Cerebellar cortex (tissue), 1 donor: ENCODE measurements at places on chromosomes 2 and 18.
A peak's percentile ranks its signal among the peaks of the same experiment; 100 is the strongest.

DNA sequence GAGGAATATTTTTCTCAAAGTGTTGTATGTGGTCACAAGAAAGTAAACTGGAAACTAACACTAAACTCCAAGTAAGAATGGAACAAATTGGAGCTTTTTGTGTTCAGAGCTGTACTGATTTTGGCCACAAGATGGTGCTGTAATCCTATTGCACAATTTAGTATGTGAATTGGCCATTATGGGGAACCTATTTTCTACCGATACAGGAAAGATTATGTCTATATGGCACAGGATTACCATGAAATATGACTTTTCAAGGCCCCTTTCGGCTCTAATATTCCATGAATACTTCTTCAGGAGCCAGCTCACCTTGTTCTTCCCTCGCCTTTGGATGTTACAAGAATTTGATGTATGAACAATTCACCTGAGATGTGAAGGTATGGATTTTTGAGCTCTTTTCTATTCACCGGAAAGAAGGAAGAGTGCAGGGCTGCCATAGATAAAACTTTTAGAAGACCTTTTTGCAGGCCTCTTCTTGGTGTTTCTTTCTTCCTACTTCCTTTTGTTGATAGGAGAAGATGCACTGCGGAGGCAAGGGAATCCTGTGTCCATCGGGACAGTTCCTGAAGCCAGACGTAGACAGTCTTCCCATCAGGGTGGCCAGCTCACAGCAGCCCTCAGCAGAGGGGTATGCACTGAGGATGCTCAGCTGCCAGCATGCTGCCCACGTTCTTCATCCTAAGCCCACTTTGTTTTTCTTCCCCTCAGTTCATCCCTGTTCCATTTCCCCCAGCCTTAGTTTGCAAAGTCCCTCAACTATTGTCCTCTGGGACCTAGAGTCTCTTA is 13.3 kb downstream of the MRPL44 start:
- peak; percentile 78 for DNase-seq

DNA sequence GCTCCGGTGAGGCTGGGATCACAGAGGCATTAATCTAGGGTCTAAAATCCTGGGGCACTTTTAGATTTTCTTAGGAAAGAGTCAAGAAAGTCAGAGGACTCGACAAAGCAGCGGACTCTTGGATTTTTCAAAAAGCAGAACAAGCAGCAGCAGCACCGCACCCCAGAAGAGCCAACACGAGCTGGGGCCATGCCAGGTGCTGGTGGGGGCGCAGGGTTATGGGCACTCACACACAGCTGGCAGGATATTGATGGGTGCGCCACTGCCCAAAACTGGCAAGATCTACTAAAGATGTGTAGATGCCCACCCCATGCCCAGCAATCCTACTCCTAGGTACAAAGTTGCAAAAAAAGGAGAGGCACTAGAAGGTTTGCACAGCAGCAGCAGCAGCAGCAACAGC is 33.9 kb upstream of the SEMA4C start:
- no peak for DNase-seq

GRCh38 chr2:86052265-86052664 is 53.4 kb downstream of the POLR1A start:
- DNase-seq = no peak

DNA sequence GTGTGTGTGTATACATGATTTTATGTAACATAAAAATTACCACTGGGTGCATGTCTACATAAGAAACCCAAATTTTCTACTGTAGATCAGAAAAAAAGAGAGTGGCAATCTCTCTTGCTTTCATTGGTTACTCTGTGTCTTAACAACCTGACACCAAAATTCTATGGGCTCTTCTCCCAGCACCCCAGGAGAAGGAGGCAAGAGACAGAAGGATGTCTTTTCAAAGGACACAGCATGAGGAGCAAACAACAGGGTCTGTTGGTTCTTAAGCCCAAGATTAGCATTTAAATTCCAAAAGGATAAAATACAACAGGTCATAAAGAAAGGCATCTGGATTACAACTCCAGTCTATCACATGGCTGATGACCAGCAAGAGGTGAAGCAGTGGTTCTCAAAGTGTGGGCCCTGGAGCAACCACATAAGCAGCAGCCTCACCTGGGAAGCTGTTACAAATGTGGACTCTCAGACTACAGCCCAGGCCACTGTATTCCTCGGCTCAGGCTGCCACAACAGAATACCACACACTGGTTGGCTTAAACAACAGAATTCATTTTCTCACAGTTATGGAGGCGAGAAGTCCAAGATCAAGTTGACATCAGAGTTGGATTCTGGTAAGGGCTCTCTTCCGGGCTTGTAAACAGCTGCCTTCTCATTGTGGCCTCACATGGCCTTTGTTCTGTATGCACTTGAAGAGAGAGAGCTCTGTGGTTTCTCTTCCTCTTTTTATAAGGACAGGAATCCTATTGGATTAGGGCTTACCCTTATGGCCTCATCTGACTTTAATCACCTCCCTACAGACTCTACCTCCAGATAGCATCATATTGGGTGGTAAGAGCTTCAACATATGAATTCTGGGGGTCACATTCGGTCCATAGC is 79.8 kb upstream of the RNF152 start:
- no peak for DNase-seq

- DNase-seq = no peak
These were observed 14.6 kb downstream of the SFT2D3 start for GRCh38 chr2:127715778-127716449.

GRCh38 chr18:21912339-21913239 is 172.0 kb downstream of the MIB1 start:
- DNase-seq = peak; percentile 3

- DNase-seq = no peak
These were observed 340.0 kb upstream of the MEX3C start for GRCh38 chr18:51537487-51537886.

GRCh38 chr2:212538305-212539071 is at the start of gene ERBB4:
Gene ERBB4 (minus strand): TSS chr2:212538802. CDS start chr2:212538530, 272 bp downstream.
- DNase-seq = no peak

DNA sequence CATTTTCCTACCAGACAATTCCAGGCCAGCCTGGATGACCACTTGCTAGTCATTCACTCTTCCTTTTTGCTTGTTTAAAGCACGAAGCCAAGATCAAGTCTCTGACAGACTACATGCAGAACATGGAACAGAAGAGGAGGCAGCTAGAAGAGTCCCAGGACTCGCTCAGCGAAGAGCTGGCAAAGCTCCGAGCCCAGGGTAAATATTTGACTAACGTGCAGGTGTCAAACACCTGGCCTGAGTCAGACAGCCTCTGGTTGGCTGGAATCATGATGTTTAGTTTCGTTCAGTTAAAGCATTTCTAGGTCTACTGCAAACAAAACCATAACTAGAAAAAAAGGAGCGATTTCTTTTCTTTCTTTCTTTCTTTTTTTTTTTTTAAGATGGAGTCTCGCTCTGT is 44.2 kb upstream of the LYPD6B start:
- DNase-seq = no peak

GRCh38 chr18:57122936-57123510 is 23.9 kb upstream of the BOD1L2 start:
- DNase-seq = no peak

- DNase-seq = no peak
These were observed 110.0 kb upstream of the ZEB2 start for GRCh38 chr2:144629935-144630334.

GRCh38 chr2:211709389-211709788 is 829.2 kb downstream of the ERBB4 start:
- no peak for DNase-seq

- no peak for DNase-seq
These were observed 13.8 kb downstream of the ZNF2 start for GRCh38 chr2:95179451-95179850.

DNA sequence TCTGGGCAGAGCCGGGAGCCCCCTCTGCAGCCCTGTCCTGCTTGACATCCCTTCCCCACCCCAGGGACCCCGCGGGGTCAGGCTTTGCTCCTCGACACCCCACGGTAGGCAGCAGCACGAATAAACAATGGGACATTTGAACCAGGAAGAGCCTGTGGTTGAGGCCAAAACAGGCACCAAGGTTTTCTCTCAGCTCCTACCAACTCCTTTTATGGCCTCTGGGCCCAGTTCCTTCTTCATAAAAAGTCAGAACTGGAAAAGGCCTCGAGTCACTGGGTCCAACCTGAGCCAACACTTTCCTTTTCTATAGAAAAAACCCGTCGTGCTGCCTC is 20.6 kb downstream of the TEX44 start:
- peak; percentile 62 for DNase-seq

DNA sequence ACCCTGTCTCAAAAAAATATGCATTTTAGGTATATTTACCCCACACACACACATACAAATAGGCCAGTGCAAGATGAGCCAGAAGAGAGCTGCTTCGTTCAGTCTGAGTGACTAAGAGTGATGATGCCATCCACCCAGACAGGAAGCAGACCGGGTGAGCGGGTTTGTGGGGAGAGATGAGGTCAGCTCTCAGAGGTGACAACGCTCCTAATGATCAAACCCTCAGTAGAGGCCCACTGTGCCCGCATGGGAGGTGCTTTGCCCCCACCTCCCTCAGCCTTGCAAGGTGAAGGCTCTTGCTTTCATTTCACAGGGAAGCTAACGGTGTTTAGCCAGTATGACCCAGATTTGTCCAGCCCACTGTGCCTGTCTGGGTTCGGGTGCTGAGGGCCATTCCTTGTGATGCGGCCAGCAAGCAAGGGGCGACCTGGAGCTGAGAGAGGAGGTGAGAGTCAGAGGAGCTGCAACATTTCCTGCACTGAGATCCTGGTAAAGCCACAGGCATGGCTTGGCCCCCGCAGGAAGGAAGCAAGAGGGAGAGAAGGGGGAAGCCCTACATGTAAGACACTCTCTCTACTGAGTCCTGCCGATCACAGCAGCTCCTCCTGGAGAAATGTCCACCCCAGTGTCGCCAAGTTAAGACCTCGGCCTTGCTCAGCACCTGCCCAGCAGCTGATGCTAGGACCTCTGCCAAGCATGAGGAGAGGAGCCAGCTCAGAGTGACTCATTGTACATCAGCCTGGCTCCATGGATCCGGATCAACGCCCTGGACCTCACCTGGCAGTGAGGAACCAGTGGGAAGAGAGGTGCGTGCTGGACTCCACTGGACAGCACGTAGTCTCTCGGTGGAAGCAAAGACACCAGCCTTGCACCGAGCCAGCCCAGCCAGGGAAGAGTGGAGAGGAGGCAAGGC is 37.0 kb downstream of the NIFK start:
- DNase-seq = no peak

DNA sequence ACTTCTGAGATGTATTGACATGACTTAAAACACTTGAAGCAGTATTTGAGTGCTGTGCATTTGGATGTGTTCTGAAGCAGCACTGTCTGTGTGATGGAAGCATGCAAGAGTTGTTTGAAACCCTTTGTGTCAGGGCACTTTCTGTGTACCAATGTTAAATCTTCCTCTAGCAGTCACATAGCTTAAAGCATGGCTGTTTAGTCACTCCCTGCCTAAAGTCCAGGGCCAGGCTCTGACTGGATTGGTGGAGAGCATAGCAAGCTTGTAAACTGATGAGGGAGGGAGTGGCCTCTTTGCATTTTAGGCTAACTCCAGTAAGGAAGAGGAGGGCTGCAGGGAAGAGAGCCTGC is 73.5 kb downstream of the MYO1B start:
- DNase-seq = no peak

DNA sequence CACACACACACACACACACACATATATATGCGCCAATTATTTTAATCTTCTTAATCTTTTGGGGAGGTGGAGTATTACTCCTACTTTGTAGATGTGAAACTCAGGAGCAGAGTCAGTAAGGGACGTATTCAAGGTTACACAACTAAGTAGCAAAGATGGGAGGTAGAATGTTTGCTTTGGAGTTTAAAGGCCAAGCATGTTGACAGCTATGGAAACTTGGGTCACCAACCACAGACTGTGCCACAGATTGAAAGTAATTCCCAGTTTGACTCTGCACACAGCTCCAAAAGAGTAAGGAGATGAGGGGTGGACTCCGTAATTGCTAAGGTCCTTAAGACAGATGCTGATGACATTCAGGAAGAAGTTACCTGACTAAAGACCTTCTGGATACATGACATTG is 124.8 kb upstream of the ITGB6 start:
- no peak for DNase-seq

GRCh38 chr2:170891893-170892292 is 37.2 kb upstream of the GORASP2 start:
- DNase-seq = no peak

DNA sequence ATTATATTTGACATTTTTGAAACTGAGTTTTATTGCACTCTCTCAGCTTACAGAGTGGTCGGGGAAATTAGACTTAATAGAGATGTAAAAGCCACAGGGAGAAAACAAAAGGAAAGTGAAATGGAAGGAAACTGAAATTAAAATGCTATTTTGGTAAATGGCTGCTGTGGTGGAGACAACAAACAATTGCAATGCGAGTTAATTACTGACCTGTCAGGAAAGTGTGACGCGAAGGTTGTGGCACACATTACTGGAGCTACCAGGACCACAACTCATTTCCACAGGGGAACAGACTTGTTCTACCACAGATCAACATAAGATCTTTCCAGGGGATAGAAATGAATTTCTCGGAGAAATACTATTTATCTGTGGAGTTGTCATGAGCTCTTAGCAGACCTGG is 19.5 kb downstream of the ARHGAP15 start:
- no peak for DNase-seq

DNA sequence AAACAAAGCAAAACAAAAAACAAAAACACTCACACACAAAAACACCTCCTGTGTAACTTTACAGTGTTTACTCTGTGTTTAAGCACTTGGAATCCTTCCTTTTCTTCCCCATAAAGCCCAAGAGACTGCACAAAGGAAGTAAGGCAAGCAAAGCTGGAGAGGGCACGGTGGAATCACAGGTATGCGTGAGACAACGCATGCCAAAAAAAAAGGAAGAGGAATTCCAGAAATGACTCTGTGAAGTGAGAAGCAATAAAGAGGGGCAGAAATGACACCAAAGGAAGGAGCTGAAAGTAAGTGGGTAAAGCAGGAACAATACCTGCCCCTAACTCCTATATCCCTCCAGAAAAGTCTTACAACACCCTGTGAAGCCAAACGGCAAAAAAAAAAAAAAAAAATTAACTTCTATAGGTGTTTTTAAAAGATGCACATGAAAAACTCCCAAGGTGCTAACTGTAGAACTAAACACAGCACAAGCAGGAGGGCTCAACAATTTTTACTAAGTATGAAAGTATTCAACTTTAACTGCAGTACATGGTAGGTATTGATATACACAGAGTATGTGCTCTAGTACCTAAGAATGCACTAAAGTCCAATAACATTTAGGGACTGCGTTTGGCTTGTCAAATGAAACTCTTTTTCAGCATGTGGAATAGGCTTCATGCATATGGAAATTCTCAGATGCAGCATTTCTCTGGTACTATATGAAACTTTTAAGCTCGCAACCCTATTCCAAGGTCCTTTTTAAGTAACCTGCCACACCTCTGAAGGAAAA is 9.1 kb downstream of the RND3 start:
- DNase-seq = no peak

- DNase-seq = no peak
These were observed 8.6 kb upstream of the INPP5D start for GRCh38 chr2:233051241-233052149.

DNA sequence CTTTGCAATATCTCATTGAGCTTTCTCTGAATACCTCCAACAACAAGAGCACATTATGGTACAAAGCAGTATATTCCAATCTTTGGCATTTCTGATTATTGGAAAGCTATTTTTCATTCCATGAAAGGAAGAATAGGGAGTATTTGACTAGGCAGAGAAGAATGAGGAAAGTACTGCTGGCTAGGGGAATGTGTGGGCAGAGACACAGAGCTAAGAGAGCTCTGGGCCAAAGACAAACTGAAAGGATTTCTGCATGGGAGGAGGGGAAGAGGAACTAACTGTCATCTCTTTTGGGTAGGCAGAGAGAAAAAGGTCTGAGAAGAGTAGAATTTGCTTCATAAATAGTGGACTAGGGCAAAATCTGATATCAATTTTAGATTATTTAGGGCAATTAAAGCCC is 150.8 kb downstream of the CCDC85A start:
- DNase-seq = no peak

- DNase-seq = peak; percentile 16
These were observed 123.5 kb downstream of the CABLES1 start for GRCh38 chr18:23258566-23259469.
